ENCODE measurements at places on chromosomes 13 and 19.
A peak's percentile ranks its signal among the peaks of the same experiment; 100 is the strongest.

GRCh38 chr13:29664591-29664990, 69.1 kb upstream of the SLC7A1 start:
- DNase-seq: peak; percentile 25

DNA sequence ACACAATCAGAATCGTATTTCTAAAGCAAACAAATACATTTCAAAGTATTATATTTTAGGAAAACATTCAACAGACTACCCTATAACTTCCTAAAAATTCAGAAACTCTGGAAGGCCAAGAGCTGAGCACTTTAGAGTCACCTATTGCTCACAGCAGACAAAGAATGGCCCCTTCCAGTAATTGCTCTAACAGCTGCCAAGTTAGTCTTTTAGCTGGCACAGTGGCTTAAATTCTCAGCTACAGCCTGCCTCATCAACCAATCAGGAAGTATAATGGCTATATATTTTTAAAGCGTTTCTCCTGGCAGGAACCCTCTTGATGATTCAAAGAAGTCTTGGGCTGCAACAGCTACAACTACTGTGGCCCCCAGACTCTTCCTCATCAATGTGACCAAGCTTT, 14.9 kb upstream of the SLITRK5 start:
- no peak for DNase-seq

DNA sequence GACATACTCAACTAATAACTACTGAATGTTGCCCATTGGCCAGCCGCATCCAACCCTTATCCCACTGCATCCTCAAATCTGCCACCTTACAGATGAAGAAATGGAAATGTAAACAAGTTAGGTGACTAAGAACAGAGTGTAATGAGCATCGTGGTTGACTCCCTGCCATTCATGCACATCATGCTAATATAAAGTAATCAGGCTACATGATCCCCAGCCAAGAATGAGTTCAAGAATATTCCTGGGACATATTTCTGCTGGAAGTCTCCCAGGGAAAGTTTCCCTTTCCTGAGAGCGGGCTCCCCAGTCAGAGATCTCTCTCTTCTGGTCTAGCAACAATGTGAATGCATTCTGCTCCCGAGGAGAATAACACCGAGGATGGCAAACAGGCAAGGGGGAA, 55.9 kb upstream of the SERP2 start:
- DNase-seq: no peak

DNA sequence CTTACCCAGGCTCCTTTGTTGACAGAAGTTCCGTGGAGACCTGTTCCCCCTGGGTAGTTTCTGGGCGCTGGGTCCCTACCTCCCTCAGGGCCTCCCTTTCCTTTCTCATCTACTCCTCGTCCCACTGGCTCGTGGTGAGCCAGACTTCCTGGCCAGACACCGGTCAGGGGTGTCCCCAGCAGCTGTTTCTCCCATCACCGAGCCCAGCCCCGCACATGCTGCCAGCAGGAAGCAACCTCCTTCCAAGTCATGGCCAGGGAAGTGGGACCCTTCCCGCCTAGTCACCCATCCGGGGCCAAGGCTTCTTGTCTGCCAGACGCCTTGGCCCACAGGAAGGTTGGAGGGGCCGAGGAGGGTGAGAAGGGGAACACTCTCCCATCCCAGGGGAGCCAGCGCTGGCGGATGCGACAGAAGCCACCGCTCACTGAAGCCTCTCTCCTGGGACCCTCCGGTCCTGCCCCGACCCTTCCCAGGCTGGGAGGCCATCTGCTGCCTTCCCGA, 5.7 kb downstream of the PAK4 start:
- DNase-seq: no peak

DNA sequence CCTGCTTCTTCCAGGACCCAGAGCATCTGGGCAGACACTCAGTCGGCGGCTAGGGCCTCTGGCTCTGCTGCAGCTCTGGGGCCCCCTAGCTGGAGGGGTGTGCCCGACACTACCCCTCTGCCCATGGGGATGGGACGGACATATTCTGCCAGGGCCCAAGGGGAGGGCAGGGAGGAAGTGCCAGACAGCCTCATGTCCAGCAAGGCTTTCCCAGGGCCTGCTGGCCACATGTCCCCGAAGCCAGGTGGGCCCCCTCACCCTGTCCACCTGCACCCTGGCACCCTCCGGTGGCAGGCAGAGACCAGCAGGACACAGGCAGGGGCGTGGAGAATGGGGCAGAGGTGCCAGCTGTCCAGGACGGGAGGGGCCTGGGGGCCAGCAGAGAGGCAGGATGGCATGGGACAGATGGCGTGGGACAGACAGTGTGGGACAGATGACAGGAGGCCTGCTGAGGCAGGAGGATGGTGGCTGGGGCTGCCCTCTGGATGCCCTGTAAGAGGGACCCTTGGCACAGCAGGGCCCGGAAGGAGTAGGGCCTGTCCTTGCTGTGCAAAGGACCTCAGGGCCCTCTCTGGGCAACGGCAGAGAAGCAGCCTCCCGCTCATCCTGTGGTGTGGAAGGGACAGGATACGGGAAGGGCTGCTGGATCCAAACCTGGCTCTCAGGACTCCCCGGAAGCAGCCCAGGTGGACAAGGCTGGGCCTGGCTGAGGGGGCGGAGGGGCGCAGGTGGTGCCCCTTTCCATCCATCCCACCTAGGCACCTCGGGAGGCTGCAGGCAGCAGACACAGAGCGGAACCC, 29.1 kb downstream of the CEBPG start:
- DNase-seq: no peak

DNA sequence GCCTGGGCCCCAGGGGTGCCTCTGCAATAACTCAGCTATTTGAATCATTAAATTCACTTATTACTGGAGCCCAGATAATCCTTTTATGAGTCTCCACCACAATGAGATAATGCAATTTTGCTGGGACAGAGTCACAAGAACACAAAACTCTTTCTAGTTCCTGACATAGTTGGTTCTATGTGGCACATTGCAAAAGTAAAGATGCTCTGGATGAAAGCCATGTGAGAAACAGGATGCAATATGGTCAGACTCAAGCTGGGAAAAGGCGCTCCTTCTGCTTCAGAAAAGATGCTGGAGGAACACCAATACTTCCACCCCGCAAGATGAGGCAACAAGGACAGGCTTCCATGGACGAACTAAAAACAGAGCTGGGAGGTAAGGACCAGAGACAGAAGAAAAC, 5.7 kb downstream of the ANKRD27 start:
- no peak for DNase-seq

- peak; percentile 45 for DNase-seq
These were observed 5.2 kb downstream of the SLC25A42 start for GRCh38 chr19:19068659-19069654.

GRCh38 chr13:25440061-25440460, 68.3 kb downstream of the ATP8A2 start:
- no peak for DNase-seq

GRCh38 chr13:50543782-50544181, 299.7 kb downstream of the DLEU7 start:
- no peak for DNase-seq

DNA sequence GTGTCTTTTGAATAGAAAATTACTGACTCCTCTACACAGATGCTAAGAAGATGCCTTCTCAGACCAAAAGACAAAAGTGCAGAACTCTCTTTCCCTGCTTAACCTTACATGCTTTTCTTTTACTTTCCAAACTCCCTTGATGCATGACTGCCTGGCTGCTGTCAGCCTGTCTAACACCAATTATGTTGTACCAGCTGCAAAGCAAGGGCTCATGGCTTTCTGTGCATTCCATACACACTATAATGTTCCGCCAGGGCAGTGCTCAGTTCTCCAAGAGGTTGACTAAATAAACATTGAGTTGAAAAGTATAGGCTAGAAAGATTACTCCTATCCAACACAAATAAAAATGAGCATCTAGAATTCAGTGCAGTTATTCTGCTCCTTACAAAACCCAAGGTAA, 330.4 kb upstream of the NBEA start:
- no peak for DNase-seq

GRCh38 chr19:2608602-2608922, 93.9 kb downstream of the GNG7 start:
- no peak for DNase-seq

GRCh38 chr13:106919133-106919532, 351.2 kb upstream of the ARGLU1 start:
- peak; percentile 60 for DNase-seq

DNA sequence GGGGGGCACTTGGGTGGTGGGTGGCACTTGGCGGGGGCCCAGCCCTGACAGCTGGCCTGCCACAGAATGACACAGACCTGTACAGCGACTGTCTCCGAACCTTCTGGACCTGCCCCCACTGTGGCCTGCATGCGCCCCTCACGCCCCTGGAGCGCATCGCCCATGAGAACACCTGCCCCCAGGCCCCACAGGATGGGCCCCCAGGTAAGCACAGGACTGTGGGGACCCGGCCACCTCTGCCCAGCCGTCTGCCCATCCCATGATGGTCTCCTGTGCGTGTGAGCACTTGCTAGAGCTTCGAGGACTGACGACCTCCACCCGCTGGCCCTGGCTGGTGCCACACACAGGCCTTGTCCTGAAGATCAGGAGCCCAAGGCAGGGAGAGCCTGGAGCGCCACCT, 32.0 kb downstream of the DHX34 start:
- DNase-seq: no peak

GRCh38 chr19:32316034-32316433, 29.4 kb upstream of the ZNF507 start:
- no peak for DNase-seq

DNA sequence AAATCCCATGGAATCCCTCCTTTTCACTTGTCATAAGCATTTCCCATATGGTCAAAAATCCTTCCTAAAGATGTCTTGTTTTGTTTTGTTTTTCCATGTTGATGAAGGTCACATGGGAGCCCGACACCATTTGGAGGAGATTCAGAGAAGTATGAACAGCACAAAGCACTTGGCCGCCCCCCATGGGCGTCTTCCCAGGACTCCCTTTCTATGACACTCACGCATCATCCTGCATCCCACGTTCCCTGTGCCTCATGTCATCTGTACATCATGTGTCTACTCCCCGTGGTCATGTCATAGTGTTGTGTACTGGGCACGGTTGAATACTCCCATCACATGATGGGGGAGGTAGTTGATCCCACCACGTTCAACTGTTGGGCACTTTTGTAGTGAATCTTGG, 2.0 kb downstream of the ZSCAN1 start:
- DNase-seq: no peak

DNA sequence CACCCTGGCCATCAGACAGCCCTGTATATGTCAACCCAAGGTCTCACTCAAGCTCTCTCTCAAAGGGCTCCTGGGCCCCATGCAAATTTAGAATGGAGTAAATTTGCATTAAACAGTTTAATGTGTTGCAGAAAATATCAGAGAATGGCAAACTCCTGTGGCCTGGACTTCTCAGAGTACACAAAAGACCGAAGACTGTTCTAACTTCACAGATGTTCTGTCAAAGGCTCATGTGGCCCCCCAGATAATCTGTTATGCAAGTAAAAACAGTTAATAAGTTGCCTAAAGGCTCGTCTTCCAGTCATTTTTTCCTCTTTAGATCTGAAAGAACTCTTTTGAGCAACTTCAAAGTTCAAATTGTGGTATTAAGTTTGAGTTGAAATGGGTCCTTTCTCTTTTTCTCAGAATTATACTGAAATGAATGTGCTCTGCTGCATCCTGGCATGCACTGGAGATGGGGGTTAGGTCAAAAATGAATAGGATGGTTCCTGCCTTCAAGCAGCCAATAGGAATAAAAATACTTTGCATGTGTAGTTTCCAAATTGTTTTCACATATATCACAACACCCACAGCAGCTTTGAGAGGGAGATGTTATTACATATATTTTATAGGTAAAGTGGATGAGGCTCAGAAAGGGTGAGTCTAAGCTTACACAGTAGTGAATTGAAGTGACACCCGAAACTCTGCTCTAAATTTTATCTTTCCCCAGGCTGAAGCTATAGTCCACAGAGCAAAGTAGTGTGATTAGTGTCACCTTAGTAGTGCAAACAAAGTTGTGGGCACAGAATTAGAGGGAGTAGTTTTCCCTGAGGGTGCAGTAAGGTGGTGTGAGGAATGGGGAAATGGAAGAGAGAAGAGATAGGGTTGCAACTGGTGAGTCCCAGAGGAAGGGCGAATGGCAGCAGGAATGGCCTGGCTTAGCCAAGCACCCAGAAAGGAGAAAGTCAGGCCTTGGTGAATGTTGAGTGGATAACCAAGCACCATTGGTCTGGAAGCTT, 205.0 kb upstream of the RFC3 start:
- no peak for DNase-seq

GRCh38 chr19:37218592-37218935, 550 bp downstream of the ZNF383 start:
- DNase-seq: no peak

DNA sequence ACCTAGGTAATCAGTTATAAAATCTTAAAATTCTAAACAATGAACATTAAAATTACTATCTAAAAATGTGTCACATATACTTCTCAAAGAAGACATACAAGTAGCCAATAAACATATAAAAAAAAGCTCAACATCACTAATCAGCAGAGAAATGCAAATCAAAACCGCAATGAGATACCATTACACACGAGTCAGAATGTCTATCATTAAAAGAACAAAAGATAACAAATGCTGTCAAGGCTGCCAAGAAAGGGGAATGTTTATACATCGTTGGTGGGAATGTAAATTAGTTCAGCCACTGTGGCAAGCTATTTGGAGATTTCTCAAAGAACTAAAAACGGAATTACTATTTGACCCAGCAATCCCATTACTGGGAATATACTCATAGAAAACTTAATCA, 310.3 kb upstream of the EDNRB start:
- no peak for DNase-seq

DNA sequence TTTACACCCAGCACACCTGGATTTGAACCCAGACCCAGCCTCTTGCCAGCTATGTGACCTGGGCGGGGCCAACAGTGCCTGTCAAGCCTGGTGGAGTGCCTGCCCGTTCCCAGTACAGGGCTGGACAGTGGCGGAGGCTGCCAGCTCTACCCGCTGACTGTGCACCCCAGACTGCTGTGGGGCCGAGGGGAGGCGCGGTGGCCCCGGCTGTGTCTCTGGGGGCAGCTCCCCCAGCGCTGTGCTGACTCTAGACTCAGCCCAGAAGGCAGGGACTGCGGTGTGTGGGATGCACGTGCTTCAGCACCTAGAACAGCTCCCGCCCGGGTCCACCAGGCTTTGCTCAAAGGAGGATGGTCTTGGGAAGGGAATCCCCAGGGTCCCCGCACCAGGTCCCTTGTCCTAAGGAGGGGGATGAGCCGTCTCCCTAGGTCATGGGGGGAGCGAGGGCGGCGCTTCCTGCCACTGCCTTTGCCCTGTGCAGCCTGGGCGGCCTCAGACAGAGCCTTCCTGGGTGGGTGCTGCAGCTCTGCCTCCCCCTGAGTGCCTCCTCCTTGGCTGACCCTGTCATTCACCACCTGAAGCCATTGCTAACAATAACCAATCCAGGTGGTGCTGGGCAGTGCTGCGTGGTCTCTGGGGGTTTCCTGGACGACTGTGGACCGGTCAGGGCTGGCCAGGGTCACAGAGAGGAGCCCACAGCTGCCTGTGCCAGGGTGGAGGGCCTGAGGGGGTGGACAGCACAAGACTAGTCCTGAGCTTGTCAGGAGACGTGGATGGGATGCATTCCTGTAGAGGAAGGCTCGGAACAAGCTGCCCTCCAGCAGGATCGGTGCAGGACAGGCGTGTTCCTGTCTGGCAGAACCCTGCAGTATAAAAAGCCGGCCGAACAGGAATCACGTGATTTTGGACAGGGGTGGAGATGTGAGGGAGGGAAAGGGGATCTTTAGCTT, 18.6 kb downstream of the TMEM255B start:
- no peak for DNase-seq

- no peak for DNase-seq
These were observed 19.7 kb upstream of the POP4 start for GRCh38 chr19:29586401-29586800.

- no peak for DNase-seq
These were observed 354.9 kb upstream of the SPRY2 start for GRCh38 chr13:80695841-80696240.

Data from germinal center (tissue), 1 donor.